H7 (cell line): ENCODE measurements at places on chromosomes 13 and 19. TPM values are rescaled to one million over a fixed set of nuclear protein-coding genes. Genes with fewer than 3 reads are reported as not detected.

DNA sequence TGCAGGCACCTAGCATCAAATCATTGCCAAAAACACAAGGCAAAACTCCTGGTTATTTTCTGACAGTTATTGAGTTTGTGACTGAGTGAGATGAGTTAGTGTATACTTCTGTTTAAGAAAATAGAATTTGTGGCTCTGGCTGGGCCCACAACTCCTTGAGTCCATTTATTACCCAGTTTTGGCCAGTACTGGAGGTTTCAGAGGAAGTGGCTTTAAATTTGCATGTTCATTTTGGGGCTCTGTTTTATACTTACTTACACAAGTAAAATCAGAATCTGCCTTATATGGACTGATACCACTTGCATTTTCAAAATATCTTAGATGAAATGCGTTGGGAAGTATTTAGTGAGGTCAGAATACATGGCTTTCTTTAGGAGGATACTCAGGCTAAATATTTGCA lies 29.0 kb downstream of the TNFSF11 start:
- no peak for DNase-seq

DNA sequence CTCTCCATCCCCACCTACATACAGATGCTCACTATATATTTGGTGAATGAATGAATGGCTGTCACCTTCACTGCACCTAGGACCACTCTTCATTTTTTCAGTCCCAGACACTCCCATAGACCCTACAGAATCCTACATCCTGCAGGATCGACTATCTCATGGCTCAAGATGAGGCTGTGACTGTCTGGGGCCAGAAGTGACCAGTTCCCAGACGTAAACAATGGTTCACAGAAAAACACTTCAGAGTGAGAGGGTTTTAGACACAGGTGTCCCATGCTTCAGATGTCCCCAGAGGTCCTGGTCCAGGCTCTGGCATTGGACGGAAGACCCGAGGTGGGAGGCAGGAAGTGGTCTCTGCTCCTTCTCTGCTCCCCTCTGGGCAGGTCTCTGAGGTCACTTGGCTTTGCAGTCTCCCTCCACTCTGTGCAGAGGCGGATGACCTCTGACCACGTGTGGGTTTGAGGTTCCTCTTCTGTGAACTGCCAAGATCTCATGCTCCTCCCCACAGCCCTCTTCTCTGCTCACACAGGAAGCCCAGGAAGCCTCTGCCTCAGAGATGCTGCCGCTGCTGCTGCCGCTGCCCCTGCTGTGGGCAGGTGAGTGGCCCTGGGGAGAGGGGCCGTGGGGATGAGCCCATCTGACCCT lies 24.9 kb downstream of the SIGLEC7 start:
- DNase-seq, result no peak

LGALS4 gene
- total RNA-seq, result not detected in 2 replicates

KLK4 gene
- total RNA-seq, result not detected in 2 replicates

ETFB gene
- 106 and 125 TPM in 2 replicates for total RNA-seq

GRCh38 chr19:1684573-1684912 lies 32.1 kb upstream of the TCF3 start:
- peak; percentile 32 for DNase-seq

DNA sequence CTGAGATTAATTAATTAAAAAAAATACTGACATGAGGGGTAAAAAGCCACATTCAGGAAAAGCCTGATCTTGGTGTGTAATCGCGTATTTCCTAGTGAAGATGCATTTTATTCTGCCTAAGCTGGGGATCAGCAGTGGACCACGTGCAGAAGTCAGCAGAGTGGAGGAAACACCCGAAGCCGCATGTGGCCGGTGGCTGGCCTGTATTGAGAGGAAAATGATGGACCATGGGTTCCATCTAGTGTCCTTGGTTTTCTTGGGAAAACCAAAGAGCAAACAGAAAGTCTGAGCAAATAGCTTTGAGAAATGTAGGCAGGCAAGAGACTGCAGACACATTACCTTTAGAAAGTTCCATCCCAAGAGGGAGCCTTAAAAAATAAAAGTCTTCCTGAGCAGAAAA lies 23.7 kb upstream of the SHISA2 start:
- peak; percentile 23 for DNase-seq
